ENCODE measurements at places on chromosomes 3 and 15.

DNA sequence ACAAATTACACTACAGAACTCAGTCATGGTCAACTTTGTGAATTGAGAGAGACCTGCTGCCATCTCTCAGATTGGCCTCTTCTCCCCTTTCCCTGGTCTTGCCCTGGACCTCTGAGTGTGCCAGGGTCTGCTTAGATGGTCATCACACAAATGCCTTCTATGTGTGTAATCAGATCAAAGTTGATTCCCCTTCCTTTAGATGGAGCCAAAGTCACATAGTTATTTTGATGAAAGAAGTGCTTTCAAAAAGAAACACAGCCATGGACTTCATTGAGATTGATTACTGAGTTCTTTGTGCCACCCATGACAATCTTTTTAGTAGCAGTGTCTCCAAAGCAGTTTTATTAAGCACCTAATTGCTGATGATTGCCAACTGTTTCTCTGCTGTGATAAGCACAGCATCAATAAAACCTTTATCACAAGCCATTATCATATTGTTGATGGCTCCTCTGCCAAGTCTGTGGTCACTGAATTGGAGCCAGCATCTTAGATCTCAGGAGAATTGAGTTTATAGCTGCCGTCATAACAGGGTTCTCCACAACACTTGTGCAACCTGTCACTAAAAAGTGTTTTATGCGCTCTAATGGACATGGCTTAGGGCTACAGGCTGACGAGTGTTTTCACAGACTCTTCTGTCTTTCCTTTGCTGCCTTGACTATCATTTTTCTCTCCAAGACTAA lies 149.7 kb upstream of the NUDT16 start:
- no peak for DNase-seq

- peak; percentile 23 for DNase-seq
Observed at GRCh38 chr3:138493804-138494606, 59.6 kb downstream of the ESYT3 start.

GRCh38 chr15:31609906-31610305 lies 283.3 kb downstream of the KLF13 start:
- peak; percentile 45 for DNase-seq

GRCh38 chr15:46111730-46112129 lies 476.9 kb downstream of the SQOR start:
- no peak for DNase-seq

DNA sequence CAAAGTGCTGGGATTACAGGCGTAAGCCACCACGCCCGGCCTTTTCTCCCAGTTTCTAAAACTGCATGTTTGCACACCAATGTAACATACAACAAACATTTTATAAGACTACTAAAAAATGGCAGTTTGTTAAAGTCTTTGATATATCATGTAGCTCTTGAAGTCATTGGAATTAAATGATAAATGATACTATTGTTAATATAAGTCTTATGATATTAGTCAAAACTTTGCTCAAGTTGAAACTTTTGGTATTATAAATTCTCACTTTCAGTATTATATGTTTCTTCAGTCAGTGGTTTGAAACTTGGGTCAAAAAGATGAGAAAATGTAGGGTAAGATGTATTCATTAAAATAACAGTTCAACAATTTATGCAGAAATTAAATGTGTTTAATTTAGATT lies 117.6 kb upstream of the TBL1XR1 start:
- no peak for DNase-seq

- peak; percentile 56 for DNase-seq
Observed at GRCh38 chr15:25508369-25509002, 69.7 kb upstream of the UBE3A start.

DNA sequence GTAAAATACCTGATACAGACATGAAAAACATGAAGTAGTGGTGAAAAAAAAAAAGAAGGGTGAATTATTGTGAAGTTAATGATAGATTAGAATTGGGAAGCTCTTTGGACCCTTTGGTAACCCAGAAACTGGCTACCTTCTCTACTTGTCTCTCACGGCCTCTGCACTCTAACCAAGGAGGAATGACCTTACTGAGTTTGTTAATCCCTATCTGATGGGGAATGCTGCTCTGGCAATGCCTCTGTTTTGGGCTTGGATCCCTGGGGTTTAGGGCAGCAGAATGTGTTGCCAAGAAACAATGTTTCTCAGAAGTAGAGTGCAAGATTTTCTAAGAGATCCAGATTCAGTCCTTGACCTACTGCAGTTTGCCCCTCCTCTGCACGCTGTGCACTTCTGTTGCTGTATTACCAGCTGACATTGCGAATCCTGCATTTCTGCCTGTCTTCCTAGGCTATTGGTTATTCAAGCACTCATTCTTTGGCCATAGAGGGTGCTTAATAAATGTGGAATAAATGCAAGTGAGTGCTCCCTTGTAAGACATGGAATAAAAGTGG lies 49.2 kb upstream of the MAP3K13 start:
- no peak for DNase-seq

GRCh38 chr15:36370731-36371112 lies 208.7 kb upstream of the CDIN1 start:
- DNase-seq: no peak

DNA sequence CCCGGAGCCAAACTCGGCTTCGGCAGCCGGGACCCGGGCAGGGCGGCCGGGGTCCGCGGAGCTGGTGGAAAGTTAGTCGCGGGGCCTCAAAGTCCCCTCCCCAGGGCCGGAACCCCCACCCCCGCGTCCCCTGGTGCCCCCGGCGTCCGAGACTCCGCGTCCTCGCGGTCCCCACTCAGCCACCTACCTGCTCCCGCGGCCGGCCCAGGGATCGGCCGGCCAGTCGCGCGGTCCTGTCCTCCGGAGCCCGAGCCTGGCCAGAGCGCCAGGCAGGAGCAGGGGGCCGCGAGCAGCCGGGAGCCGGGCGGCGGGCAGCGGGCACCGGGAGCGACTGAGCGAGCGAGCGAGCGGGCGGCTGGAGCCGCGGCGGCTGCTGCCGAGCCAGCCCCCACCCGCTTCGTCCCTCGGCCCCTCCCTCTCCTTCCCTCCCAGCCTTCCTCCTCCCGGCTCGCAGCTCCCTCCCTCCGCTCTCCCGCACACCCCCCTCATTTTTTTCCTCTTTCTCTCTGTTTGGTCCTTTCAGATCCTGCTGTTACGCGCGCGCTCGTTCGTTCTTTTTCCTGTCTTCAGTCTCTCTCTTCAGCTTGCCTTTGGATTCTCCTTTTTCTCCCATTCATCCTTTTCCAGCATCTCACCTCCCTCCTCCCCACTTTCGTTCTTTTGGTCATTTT lies at the start of gene MEGF11:
Gene MEGF11 (minus strand): TSS at position 333 of the 671 bp plus-strand sequence. CDS start 125,347 bp downstream, outside the sequence.
- peak; percentile 32 for DNase-seq

GRCh38 chr3:108713816-108714215 lies 43.4 kb downstream of the RETNLB start:
- DNase-seq: no peak

DNA sequence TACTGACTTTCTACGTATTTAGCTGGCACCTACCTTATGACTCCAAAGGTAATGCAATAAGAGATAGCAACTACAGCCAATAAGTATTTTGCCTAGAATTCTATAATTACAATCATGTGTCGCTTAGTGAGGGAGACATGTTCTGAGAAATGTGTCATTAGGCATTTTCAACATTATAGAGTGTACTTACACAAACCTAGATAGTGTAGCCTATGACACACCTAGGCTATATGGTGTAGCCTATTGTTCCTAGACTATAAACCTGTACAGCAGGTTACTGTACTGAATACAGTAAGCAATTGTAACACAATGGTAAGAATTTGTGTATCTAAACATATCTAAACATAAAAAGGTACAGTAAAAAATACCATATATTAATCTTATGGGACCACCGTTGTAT lies 363.4 kb upstream of the DPH6 start:
- no peak for DNase-seq

DNA sequence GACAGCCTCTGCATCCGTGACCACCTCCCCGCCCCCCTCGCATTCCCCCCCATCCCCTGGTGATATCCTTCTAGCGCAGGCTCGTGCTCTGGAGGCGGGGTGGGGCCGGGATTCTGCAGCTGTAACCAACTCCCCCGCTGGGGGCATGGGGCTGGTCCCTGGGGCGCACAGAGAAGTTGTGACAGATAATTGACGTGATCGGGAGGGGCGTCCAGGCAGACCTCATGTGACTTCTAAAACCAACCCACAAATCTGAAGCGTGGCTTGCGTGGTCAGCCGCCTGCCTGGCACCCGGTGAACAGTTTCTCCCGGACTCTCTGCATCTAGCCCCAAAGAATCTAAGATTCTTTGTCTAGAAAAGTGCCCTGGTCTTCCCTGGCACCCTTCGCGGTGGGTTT lies 100.6 kb upstream of the IGF1R start:
- DNase-seq: peak; percentile 68

DNA sequence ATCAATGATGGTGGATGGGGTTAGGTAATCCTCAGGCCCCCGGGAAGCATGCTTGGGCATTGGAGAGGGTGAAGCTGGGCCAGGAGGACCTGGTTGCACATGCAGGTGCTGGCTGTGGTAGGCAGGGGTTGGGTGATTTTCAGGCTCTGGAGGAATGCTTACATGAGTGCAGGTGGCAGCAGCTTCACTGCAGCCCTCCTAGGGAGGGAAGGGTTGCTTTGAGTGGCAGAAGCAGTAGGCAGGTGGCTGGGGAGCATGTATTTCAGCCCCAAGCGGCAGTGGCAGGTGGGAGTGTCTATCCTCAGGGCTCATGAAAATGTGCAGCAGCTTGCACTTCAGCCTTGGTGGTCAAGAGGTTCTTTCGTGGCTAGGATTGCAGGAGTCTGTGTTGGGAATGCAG lies 230.0 kb upstream of the CTNNB1 start:
- DNase-seq: no peak

DNA sequence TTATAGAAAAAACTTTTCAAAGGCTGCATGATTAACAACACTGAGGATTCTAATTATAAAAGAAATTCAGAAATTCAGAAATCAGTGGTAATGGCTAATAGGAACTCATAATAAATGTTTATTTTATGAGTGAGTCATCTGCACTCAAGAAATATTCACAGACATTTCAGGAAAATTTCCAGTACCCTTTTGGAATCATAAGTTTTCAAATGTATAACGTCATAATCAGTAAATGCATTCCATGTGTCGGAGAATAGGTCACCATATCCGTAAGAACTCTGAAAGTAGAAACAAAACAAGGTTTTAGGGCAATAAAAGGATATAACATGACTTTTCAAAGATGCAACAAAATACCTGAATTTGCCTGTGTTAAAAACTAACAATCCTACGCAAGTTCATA lies 24.7 kb downstream of the EOGT start:
- no peak for DNase-seq

- DNase-seq: no peak
Observed at GRCh38 chr15:88747111-88747510, 56.1 kb upstream of the ACAN start.

- DNase-seq: no peak
Observed at GRCh38 chr15:29162411-29162810, 107.2 kb downstream of the NSMCE3 start.

- DNase-seq: peak; percentile 52
Observed at GRCh38 chr3:129481766-129482332, 41.8 kb downstream of the IFT122 start.

DNA sequence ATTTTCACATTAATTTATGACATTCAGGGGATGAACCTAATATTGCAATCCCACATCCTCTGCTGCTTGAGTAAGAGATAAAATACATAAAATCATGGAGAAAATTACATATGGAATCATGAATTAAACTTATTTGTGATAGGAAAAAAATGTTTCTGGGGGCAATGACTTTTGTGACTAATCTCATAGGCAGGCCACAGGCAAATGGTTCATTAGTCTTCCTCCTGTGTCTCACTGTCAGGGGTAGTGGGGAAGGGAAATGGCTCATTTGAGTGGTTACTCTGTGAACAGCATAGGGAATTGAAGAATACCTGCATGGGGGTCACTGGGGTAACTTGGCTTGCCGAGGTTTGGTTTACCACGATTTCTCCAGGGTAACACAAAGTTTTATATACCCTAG lies 72.0 kb downstream of the TFG start:
- no peak for DNase-seq

DNA sequence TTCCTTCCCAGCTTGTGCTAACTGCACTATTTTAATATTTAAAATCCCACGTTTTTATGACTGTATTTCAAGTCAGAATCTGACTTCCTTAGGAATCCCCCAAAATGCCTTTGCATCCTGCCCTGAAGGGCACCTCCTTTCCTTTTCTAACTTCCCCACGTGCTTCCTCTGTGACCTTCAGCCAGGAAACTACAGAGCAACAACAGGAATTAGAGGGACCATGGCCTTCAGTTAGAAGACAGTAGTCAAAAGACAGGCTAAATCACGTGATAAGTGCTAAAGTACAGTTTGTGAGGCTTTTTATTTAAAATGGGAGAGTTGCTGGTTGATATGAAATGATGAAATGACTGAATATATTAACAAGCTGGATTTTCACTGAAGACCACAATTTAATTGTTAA lies 11.8 kb upstream of the ABHD10 start:
- peak; percentile 5 for DNase-seq

Measured in suppressor macrophage (primary cell).